ENCODE measurements at places on chromosomes 4 and X.
A peak's percentile ranks its signal among the peaks of the same experiment; 100 is the strongest.

DNA sequence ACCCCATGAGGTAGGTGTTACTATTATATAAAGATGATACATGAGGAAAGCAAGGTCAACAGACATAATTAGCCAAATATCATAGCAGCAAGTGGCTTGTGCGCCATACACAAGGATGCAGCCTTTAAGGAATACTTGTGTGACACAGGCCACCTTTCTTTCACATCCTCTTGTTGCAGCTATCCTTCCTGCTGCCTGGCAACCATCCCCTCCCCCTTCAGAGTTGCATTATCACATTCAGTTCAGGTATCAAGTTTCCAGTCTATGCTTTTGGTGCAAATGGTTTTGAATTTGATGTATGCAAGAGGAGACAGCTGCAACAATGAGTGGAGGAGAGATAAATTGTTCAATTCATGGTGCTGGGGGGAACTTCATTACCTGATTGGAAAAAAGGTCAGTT is 6.4 kb downstream of the ZCCHC18 start:
- DNase-seq = no peak

DNA sequence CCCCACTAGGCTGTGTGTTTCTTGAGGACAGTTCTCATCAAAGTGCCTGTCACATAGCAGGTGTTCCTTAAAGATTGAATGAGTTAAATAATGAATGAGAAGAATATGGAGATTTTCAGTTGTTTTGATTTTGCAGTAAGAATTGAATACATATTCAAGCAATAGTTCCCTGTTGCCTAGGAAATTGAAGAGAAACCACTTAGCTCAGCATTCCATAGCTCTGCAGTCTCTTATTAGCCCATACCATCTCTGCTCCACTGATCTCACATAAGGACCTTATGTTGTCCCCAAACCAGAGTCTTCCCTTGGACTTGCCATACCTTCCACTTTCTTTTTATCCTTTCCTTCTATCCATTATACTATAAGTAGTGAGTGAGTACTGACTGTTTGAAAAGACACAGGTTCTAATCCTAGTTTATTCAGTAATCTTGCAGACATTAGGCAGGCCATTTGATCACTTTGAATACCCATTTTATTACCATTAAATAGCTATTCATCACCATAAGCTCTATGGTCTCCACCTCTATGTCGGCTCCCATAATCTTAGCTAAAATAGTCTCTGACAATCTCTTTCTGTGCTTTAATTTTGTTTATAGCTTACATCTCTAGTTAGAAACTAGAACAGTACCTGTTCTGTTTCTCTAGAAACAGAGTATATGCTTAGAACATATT is 1059.6 kb upstream of the SLIT2 start:
- DNase-seq = no peak

DNA sequence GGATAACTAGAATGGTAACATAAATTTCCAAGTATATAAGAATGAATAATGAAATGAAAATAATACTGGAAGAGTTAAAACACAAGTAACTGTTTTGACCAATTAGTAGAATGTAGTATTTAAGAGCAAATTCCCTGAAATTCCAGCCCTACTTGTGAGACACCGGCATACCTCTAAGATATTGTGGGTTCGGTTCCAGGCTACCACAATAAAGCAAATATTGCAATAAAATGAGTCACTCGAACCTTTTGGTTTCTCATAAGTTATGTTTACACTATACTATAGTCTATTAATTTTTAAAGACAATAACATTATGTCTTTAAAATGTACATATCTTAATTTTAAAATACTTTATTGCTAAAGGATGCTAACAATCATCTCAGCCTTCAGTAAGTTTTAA is 15.2 kb upstream of the IQCM start:
- DNase-seq = no peak

GRCh38 chr4:126678618-126679017 is 954.1 kb upstream of the INTU start:
- no peak for DNase-seq

GRCh38 chr4:110087070-110087708 is 111.2 kb downstream of the ELOVL6 start:
- DNase-seq = no peak

DNA sequence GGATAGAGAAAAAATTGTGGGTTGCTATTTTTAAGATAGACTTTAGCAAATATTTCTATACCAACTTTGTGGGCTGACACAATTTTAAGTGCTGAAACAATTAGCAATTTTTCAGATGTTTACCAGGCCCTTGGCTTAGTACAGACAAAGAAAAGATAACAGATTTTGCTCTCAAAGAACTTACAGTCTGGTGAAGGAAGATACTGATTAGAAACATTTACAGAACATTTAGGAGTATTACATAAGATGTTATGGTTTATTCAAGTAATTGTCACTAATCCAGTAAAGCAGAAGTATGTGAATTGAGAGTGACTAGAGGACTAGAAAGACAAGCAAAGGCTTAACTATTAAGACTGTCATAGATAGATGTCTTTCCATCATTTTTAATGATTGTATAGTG is 35.3 kb upstream of the NDUFC1 start:
- DNase-seq = no peak

- DNase-seq = no peak
These were observed 66.0 kb upstream of the PLAC8 start for GRCh38 chr4:83180431-83180968.

GRCh38 chrX:26672571-26672970 is 456.6 kb downstream of the MAGEB5 start:
- no peak for DNase-seq

GRCh38 chr4:26782830-26783202 is 77.8 kb upstream of the STIM2 start:
- no peak for DNase-seq

DNA sequence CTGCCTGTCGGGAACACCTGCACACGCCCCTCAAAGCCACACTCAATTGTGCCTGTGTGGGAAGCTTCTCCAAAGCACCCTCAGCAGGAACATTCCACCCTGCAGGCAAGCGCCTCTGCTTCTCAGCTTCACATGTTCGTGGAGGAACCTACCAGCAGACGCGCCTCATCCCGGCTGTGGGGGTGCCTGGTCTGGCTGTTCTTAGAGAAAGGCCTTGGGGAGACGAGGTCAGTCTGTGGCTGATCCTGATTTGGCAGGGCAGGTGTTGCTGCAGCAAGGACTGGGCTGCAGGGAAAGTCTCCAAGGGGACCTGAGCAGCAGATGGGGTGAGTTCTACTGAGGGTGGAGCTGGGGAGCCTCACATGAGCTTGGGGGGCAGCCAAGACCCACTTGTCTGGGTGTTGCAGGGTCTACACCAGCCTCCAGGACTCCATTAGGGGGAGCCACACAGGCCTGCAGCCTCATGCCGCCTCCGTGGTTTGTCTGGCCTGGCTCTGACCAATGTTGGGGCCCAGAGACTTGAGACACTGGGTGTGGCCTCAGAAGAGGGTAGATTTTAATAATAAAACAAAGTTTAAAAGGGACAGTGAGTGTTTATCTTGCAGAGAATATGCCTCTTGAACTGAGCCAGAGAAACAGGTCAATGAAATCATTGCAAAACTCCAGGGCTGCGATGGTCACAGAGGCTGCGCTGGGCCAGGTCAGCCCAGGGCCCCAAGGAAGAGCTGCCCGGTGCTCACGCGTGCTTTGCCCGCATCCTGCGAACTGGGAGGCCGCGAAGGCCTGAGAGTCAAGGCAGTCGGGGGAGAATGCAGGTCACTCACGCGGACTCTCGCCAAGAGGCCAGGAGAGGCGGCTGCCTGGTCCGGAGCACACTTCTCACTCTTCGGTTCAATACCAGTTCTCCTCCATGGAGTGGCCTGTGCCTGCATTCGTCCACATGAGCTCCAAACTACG is 21.1 kb downstream of the RNF212 start:
- no peak for DNase-seq

DNA sequence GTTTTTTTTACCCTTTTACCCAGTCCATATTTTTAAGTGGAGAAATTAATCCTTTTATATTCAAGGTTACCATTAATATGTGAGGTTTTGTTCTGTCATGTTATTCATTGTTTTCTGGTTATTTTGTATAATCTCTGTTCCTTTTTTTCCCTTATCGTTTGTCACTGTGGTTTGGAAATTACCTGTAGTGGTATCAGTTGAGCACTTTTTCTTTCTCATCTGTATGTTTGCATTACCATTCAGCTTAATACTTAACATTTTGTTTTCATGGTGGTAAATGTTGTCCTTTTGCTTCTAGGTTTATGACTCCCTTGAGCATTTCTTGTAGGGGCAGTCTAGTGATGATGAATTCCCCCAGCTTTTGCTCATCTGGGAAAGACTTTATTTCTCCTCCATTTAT is 6.6 kb downstream of the ETDC start:
- no peak for DNase-seq

GRCh38 chr4:142741995-142742394 is 104.1 kb downstream of the INPP4B start:
- no peak for DNase-seq

GRCh38 chrX:131752493-131753198 is 208.8 kb downstream of the OR13H1 start:
- DNase-seq = peak; percentile 88

DNA sequence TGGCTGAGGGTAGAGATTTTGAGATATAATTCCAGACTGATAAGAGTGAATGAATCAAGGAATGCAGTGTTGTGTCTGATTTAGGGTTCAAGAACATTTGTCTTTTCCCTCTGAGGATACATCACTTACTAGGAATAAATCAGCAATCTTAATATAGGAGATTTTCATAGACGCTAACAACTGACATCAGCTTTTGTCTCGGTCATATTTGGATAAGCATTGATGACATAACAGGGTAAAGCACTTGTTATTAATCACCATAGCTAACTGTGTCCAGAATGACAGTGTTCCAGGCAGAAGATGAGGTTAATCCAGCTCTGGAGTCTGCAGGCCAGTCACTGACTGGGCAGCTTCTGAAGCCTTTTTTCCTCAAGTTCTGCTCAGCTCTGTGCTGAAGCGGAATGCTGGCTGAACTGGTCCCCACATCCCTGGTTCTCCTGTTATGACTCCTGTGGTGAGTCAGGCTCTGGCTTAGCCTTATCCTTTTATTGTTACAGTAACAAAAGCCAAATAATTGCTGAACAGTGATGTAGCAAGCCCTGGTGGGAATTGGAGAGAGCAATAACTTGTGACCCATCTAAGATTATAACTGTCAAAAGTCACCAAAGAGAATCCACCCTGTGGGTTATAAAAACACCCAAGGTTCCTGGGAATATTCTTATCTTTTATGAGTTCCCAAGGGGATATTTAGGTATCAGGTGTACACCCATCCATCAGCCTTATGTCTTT is 41.8 kb downstream of the FNIP2 start:
- no peak for DNase-seq

GRCh38 chr4:188370777-188371176 is 231.5 kb downstream of the TRIML1 start:
- no peak for DNase-seq

- no peak for DNase-seq
These were observed 44.4 kb downstream of the METTL14 start for GRCh38 chr4:118729287-118730286.

DNA sequence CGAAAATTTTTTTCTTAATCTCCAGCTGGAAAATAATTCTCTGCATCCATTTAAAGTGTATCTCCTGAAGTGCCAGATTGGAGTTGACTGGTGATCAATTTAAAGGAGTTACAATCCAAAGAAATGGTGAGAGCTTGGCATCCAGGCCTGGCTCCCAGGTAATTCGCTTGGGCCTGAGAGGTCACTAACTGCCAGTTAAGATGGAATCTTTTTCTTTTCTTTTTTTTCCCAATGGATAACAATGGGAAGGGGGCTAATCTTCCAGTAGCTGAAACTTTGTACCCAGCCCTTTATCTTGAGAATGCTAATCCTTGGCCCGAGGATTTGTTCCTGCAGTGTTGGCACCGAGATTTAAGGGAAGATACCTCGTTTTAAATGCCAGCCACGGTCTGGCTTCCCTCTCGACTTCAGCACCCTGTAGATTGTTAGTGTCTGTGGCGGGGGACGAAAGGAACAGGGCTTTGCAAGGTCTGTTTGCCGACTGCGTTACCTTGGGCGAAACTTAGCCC is 13.3 kb upstream of the PITX2 start:
- no peak for DNase-seq

GRCh38 chr4:11183356-11183740 is 245.3 kb downstream of the HS3ST1 start:
- DNase-seq = no peak

DNA sequence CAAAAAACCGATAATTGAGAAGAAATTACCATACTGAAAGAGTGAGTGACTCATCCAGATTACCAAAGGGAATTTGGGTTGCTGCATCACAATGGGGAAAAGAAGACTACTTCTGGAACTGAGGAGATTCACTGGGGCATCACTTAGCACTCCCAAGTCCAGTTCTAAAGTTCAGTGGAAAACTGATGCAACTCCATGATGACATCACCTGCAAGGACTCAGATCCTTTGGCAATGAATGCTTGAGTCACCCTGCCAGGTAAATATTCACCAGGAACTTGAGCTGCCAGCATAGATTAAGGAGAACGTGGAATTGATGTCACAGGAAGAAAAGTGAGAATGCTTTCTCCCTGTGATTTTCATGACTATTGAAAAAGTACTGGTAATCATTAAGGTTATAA is 32.0 kb upstream of the SMIM10L2A start:
- no peak for DNase-seq

DNA sequence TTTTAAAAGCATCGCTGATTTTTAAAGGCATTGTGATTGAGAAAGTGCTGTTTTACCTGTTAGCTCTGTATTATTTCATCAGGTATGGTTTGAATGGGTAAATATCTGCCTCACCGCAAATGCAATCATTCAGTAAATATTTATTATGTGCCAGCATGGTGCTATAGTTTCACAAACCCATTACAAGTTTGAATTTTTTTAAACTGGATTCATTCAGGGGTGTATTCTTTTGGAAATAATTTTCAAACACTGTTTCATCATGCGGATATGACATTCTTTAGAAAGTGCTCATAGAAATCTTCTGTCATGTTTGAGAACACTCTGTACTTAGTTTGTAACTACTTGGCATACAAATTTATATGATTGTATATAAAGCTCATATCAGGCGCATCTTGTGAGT is 37.2 kb downstream of the LIMCH1 start:
- no peak for DNase-seq

DNA sequence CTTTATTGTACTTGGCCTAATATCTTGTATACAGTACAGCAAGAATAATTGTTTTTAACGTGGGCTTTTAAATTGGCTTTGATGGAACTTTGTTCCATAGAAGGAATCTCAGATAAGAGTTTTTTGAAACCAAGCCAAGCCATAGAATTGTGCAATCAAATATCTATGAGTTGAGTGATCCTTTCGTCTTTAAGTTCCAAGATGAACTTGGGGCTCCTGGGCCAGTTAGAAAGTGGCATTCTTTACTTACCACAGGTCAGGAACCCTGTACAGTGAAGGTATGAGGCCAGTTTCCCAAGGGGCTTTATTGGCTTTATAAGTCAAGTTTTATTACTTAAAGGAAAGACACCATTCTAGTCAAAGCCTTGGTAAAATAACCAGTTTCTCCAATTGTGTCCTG is 2104.2 kb downstream of the PCDH7 start:
- no peak for DNase-seq

DNA sequence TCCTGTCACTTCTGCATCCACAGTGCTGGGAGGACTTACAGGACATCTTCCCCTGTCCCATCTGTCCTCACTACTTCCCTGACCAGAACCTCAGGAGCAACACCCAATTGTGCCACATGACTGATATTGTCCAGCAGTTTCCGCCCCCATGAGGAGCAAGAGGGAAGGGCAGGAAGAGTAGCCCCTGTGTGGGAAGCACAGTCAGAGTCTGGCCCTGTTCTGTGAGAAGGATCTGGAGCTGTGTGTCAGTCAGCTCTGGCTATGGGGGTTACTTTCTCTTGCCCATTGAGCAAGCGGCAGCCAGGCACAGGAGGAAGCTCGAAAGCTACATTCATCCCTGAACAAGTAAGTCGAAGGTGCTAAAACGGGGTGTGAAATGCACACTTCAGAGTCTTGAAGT is 14.8 kb upstream of the TRIM60 start:
- no peak for DNase-seq

- DNase-seq = no peak
These were observed 274.6 kb downstream of the NKX6-1 start for GRCh38 chr4:84224522-84224921.
